A549 treated with CpdA at 1 μM for 4 hours (cell line): ENCODE measurements at places on chromosomes 2 and 18. TPM values are rescaled to one million over a fixed set of nuclear protein-coding genes. Genes with fewer than 3 reads are reported as not detected.

TPO gene
- total RNA-seq: 0.07 to 0.18 TPM (median 0.13 TPM) in 4 of 5 replicates, not detected in the other

CHRND gene
- not detected in 5 replicates for total RNA-seq

IL1F10 gene
- total RNA-seq: not detected in 5 replicates

CCL20 gene
- total RNA-seq: 1.8 to 4.4 TPM (median 2.7 TPM) in 5 replicates

UGT1A10 gene
- 0.02 to 0.26 TPM (median 0.21 TPM) in 3 of 5 replicates, not detected in the others for total RNA-seq

LHCGR gene
- total RNA-seq: not detected in 5 replicates
